HCT116 (cell line): ENCODE measurements at places on chromosomes 5 and 9.
A peak's percentile ranks its signal among the peaks of the same experiment; 100 is the strongest.

GRCh38 chr9:70924895-70925547, 196.4 kb downstream of the TRPM3 start:
- peak; percentile 48 for DNase-seq

DNA sequence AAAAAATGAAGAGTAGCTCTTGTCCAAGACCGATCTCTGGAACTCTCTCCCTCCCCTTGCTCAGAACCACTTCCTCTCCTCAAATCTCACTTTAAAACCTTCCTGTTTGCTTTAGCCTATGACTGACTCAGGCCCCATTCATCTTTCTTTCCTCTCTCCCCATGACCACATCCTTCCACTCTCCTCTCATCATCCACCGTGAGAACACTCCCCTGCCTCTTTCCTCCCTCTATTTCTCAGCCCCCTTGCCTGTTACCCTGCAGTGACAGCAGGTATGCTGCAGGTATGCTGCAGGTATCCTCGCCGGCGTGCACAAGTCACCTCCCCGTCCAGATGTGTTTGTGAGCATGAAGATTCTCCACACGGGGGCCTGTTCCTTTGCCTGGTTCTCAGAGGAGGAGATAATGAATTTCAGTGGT, 505.3 kb downstream of the CCDC171 start:
- no peak for DNase-seq

DNA sequence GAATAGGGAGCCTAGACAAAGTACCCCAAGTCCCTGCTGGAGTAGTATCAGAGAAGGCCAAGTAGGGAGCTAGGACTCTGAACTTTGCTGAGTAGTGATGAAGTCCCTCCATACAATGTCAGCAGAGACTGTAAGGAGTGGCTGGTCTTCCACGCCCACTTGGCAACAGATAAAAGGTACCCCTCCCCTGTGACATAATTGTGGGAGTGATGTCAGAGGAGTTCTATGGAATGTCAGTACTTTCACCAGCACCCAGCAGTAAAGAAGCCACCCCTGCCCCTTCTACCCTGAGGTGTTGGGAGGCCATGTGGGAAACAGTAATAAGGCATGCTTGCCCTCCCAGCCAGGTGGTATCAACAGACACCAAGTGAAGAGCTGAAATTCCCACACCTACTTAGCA, 143.9 kb downstream of the SLIT3 start:
- DNase-seq, result no peak

DNA sequence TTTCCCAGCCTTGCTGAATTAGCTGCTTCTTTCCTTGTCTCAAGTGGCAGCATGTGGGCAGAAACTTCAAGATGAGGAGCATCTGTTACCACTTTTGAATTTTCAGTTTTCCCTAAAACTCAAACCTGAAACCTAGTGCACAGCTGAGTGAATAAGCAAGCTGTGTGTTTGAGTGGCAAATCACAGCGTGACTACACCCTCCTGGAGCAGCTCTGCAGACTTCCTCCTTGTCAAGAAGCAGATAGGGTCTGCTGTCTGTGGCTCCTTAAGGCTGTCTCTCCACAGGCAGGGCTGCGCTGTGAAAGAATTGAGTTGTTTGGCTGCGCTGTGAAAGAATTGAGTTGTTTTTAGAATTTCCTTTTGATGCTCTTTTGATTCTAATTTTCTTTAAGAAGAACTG, 179.7 kb upstream of the HAPLN1 start:
- DNase-seq, result no peak

DNA sequence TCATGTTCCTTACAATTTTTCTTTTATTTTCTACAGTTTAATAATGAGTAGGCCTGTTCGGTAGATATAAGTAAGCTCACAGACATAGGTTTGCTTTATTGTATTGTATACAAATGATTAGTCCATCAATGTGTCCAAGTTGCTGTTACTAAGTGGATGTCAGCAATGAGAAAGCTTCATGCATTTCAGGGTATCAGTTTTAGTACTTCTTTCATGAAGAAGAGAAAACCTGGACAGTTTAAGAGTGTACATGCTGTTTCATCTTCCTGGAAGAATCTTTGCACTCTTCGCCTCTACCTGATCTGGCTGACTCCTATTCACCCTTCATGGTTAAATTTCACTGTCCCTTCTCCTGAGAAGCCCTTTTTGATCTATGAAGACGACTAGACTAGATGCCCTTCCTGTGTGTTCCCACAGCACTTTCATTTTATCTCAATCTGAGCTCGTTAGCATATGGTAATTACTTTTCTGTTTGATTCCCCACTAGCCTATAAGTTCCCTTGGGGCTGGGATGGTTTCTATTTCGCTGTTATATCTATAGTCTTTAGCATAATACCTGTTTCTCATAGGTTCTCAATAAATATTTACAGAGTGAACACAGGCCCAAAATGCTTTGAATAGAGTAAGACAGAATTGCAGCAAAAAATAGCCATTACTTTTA, 70.7 kb downstream of the CETN3 start:
- DNase-seq, result no peak

GRCh38 chr9:82080265-82080664, 91.7 kb downstream of the SPATA31D1 start:
- no peak for DNase-seq

- no peak for DNase-seq
Observed at GRCh38 chr5:16953729-16954128, 17.6 kb upstream of the MYO10 start.

DNA sequence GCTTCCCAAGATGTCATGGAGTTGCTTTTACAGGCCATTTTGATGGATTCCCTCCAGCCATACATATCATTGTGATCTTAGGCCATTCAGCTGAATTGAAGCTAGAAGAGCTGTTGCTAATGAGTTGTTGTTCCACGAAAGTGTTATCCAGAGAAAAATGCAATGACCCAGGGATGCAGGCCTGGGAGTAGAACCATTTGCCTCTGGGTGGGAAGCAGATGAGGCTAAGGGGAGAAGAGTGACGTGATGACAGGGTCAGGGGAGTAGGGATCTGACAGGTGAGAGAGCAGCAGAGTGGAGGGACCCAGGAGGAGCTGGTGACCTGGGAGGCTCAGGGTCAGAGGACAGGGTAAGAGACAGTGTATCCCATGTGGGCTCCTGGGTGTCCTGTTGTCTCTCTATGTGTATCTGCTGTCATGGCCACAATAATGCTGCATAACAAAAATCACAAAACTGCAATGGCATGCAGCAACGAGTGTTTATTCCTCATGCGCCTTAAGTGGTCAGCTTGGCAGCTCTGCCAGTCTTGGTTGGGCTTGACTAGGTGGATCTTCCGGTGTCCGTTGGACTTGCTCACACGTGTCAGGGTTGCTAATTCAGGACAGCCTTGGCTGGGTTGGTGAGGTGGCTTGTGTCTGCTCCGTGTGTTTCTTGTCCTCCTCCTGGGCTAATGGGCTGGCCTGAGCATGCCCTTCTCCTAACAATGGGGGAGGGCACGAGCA, 90.6 kb downstream of the LIFR start:
- no peak for DNase-seq

GRCh38 chr9:14670718-14671117, 22.5 kb downstream of the ZDHHC21 start:
- DNase-seq, result no peak

DNA sequence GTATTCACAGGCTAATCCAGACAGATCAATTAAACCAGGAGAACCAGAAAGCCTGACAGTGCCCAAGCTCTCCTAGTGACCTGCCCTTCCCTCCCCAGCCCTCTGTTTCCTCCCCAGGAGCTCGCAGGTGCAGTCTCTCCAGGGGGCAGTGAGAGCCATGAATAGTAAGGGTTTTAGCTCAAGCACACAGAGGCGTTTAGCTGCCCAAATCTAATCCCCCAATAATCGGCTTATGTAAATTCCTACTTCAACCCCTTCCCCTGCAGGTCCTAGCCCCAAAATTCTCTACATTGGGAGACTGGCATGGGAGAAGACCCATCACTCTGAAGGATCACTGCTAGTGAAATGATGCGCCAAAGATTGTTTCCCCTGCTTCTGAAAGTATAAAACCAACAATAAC, 10.5 kb upstream of the TAL2 start:
- no peak for DNase-seq
